Stimulated activated CD4-positive, alpha-beta T cell treated with anti-CD3 and anti-CD28 coated beads, Interleukin-4, amount 100 ng/mL, for 48 hours (primary cell): ENCODE measurements at places on chromosomes 5 and 9.

DNA sequence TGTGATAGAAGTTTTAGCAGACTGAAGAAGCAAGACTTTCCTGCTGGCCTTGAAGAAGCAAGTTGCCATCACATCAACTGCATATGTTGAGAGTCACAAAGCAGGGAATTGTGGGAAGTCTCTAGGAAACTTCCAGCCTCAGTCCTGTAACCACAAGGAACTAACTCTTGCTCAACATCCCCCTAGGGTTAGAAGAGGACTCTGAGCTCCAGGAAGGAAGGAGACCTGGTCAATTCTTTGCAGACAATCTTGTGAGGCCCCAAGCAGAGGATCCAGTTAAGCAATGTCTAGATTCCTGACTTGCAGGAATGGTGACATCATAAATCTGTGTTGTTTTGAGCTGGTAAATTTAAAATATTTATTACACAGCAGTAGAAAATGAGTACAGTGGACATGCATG, 18.6 kb upstream of the ZNF366 start:
- no peak for DNase-seq

DNA sequence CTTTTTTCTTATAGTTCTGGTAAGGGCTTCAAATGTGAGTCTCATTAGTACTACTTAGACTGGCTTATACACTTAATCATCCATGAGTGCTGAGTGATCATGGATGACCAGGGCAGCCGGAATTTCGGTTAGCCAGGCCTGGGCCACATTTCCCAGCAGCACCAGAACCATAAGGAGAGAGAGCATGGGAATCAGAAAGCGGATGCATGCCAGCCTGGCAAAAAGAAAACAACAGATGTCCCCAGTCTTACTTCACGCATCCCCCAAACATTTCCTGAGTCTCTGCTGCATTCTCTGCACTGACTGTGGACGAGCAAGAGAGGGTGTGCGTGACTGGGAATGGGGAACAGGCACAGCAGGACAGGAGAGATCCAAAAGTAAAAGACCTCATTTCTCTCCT, 371.1 kb upstream of the ZNF608 start:
- no peak for DNase-seq

- no peak for DNase-seq
Observed at GRCh38 chr9:17216646-17217045, 81.8 kb downstream of the CNTLN start.

DNA sequence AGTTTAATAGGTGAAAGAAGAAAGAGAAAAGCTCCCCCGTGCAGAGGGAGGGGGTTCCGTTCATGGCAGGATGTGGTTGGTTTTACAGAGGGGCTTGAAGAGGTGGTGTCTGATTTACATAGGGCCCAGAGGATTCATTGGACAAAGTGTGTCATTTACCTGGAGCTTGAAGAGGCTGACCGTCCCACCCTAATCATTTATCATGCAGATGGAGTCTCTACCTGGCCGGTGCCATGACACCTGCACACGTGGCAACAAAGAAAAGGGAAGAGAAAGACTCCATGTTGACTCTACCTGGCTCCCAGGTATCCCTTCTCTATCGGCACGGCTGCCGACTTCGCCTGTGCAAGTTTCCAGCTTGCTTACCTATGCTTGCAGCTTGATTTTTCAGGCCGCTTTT, 35.3 kb upstream of the PRRC2B start:
- DNase-seq = no peak

DNA sequence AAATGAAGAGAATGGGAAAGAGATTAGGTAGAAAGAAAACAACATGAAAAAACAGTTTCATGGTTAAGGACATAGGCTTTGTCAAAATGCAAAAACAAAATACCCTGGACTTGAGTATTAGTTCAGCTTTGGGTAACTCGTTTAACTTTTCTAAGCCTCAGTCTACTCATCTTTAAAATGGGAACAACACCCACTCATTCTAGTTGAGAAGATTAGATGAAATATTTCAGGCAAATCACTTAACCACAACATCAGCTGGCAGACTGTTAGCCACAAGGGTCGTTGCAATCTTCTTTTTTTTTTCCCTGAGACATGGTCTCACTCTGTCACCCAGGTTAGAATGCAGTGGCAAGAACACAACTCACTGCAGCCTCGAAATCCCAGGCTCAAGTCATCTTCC, 185.6 kb downstream of the DCP2 start:
- no peak for DNase-seq

DNA sequence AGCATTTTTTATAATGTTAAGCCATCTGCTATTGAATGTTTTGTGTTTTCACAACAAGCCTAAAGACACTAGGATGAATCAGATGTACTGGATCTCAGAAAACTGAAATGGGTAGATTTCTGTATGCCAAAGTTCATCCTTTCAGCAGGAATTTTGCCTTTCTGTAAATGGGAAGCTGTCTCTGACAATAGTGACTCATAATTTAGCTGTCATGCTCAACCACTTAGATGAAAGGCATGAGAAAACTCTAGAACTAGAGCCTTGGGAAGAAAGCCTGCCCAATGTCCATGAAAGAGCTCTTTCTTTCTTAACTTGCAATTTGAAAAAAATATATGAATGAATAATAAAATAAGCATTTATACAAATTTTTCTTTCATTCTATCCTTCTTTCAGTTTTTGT, 616.0 kb upstream of the EDIL3 start:
- no peak for DNase-seq

DNA sequence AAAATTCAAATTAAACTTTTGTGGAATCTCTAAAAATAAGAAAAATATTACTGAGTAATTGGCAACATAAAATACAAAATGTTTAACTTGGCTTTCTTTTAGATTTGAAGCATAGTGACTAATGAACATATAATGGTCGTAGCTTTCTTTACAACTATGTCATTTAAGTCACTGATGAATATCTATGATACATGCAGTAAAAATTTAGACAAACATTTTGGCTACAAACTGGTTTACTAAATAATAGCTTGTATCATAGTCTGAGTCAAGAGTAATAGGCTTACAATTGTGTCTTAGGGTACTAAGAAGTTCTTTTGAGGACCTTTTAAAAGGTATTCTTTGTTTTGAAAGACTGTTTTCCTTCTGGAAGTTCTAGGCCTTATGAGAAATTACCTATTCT, 2.0 kb upstream of the APC start:
- no peak for DNase-seq

DNA sequence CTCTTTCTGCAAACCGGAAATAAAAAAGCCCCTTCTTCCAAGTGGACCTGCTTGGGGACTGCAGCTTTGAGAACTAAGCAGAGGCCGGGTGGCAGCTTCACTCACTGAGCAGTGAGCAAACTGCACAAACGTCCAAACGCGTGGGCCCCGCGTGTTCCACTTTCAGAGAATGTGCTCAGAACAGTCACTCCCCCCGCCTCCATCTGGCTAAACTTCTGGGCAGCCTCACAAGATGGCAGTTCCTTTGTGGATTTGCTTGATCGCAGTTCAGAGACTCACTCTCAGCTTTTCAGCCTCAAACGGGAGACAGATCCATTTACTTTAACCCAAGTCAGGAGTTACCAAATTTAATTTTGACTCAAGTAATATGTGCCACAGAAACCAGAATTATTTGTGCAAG, 216.6 kb downstream of the TLE1 start:
- DNase-seq = no peak
